ENCODE measurements at places on chromosomes 11 and 22.

DNA sequence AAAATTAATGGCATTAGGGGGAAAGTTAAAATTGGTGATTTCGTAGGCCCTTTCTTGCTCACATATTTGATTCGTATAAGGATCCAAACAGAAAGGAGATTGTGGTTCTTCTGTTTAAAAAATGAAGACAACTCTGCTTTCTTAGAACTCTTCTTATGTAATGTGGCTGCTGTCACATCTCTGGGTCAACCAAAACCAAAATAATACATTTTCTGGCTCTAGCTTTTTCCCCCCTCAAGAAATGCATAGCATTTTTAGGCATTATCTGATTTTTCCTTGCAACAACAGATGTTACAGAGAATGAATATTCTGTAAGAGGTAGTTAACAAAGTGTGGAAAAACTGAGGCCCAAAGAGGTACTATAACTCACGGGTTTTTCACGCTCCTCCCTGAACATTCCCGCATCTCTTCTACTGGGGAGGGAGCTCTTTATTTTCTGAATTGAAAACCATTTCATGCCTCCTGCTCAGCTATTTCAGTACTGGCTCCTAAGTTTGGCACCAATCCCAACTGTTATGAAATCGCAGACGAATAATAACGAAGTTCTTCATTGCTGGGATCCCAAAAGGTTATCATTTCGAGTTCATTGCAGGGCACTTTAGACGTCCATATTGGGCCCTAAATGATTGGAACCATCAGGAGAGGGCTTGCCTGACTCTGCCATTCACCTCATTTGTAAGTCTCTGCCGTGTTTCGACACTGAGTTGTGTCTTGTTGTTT is 17.1 kb downstream of the GRAP2 start:
- DNase-seq: no peak

- DNase-seq: no peak
Observed at GRCh38 chr11:122671400-122671891, 15.9 kb downstream of the UBASH3B start.

DNA sequence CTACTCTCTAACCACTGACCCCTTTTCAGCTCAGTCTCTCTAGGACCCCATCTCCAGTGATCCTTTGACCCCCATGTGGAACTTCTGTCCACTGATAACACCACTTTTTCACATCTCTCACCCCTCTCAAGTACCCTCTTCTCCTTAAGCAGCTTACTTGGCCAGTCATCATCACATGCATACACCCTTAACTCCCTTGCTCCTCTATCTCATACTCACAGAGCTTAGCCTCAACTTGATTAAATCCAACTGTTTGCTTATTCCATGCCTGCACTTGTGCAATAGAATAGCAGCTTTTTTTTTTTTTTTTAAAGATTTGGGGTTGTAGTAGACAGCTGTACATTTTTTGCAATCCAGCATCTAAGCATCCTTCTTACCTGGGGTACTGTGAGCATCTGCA is 22.2 kb downstream of the AQP11 start:
- no peak for DNase-seq

DNA sequence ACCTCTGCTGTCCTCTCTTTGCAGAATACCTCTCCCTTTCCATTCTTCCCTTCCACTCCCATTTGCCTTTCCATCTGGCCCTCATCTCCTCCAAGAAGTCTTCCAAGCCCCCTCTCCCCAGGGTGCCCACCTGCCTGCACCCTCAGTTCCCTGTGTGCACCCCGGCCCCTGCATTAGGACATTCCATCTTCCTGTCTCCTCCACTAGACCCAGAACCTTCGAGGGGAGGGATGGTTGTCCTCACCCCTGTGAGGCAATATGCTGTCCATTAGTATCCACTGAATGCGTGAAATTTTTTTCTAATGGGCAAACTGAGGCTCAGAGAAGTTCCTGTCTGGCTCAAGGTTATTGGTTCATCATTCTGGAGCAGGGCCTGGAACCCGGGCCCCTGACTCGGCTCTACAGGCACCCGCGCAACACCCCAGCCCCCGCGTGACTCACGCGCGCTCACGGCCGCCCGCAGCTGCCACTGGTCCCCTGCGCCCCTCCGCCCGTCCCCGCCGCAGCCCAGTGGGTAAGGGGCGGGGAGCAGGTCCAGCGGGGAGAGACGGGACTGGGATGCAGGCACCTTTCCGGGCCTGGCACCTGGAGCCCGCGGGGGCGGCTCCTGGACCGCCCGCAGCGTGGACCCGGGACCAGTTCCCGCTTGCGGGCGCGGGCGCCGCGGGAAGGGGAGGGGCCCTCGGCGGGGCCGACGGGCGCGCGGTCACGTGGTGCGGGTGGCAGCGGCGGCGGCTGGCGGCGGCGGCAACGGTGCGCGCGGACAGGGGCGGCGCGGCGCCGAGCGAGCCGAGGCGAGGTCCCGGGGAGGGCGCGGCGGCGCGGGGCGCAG is 7.0 kb downstream of the SEPTIN3 start:
- no peak for DNase-seq

- DNase-seq: no peak
Observed at GRCh38 chr11:94734563-94735275, 33.4 kb upstream of the AMOTL1 start.

DNA sequence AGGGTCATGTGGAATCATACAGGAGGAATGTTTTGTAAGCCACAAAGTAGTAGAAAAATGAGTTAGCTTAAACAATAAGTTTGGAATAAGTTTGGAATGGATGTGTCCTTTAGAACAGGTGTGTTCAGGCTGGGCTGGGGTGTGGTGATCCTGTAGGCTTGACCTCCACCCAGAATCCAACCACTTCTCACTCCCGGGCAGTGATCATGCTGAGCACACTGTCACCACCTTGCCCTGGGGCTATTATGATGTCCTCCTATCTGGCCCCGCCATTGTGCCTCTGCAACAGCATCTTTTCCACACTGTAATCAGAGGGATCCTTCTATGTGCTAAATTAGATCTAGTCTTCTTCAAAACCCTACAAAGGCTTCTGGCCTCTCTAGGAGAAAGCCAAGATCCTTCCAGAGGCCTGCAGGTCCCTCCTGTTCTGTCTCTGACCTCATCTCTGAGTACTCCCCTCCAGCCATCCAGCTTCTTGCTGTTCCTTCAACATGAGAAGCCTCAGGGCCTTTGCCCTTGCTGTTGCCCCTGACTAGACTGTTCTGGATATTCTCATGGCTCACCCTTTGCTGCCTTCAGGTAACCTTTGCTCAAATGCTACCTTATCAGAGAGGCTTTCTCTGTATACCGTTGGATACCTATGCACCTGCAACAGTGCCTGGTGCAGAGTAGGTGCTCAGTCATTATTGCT is 18.8 kb upstream of the ACCSL start:
- DNase-seq: no peak

- DNase-seq: no peak
Observed at GRCh38 chr11:14224395-14224794, 134.6 kb downstream of the RRAS2 start.

DNA sequence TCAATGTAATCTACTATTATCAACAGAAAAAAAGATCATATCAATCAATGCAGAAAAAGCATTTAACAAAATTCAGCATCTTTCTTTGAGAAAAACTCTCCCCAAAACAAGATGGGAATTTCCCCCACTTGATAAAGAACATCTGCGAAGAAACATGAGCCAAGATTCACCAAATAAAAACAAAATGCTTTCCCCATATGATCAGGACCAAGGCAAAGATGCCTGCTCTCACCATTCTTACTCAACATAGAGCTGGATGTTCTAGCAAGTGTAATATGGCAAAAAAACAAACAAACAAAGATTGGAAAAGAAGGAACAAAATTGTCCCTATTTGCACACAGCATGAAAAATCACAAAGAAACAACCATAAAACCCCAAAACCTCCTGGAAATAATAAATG is 23.4 kb downstream of the SHANK2 start:
- no peak for DNase-seq

GRCh38 chr22:23697031-23697970 is 6.5 kb downstream of the RGL4 start:
- no peak for DNase-seq

DNA sequence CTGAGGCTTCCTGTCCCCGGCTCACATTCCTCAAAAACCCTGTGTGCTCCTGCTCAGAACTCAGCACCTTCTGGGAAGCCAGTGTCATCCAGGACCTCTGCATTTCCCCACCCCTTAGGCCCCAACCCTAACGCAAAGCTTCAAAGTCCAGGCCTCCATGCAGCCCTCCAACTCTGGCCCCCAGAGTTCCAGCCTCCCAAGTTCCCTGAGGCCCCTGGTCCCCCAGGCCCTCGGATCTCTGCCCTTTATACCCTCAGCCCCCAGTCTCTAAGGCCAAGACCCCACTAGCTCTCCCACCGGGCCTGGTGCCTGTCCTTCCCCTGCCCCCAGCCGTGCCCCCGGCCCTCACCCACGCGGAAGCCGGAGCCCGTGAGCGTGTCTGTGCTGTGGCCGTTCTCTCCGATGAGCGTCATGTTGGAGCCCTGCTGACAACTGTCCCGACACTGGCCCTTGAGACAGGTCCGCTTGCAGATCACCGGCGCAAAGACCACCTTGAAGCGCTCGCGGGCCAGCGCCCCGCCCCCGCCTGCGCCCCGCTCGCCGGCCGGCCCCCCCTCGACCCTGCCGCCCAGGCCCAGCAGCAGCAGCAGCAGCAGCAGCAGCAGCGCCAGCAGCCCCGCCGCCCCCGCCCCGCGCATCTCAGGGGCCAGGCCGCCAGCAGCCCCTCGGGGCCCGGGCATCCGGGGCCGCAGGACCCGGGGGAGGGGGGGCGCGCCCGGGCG is 718 bp downstream of the LTBP3 start:
- no peak for DNase-seq

DNA sequence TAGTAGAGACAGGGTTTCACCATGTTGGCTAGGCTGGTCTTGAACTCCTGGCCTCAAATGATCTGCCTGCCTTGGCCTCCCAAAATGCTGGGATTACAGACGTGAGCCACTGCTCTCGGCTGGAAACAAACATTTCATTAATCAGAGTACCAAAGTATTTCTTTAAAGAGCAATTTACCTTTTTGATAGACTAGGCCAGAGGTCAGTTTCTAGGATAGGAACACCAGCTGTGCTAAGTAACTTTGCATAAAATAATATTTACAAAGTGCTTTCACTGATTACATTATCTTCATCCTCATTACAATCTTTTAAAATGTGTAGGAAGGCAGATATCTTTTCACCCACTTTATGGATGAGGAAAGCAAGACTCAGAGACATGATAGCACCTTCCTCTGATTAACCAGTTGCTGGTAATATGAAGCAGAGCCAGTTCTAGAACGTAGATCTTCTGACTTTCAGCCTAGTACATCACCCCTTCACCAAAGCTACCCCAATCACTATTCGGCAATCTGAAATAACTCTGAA is 355.2 kb downstream of the SOX6 start:
- no peak for DNase-seq

- no peak for DNase-seq
Observed at GRCh38 chr11:62534779-62535545, 11.6 kb downstream of the AHNAK start.

DNA sequence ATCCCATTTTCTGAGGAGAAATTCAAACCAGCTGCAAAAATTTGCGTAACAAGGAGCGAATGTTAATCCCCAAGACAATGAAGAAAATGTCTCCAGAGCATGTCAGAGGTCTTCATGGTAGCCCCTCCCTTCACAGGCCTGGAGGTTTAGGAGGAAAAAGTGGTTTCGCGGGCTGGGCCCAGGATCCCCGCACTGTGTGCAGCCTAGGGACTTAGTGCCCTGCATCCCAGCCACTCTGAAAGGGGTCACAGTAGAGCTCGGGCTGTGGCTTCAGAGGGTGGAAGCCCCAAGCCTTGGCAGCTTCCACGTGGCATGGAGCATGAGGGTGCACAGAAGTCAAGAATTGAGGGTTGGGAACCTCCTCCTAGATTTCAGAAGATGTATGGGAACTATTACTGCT is 87.4 kb downstream of the BRD1 start:
- DNase-seq: no peak

- no peak for DNase-seq
Observed at GRCh38 chr11:96943970-96944369, 554.2 kb downstream of the JRKL start.

- peak; percentile 2 for DNase-seq
Observed at GRCh38 chr11:112881461-112881860, 79.8 kb upstream of the NCAM1 start.

- DNase-seq: no peak
Observed at GRCh38 chr11:10646681-10647355, 46.7 kb downstream of the IRAG1 start.

- no peak for DNase-seq
Observed at GRCh38 chr22:46070803-46071450, 79.4 kb upstream of the PPARA start.

DNA sequence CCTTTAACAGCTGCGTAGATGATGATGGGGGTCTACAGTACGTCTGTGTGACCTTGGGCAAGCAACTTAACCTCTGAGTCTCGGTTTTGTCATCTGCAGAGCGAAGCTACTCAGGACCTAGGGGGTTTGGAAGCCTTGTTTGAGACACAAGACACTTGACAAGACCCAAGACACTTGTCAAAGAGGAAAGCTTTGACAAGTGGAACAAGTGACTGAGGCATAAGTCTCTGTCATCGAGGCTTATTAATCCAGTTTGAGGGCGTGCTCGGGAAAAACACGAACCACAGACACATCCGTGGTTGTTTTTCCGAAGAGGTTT is 732 bp upstream of the PC start:
- DNase-seq: no peak

- no peak for DNase-seq
Observed at GRCh38 chr11:119693253-119693815, 35.7 kb downstream of the NECTIN1 start.

GRCh38 chr22:48545987-48546386 is 1281.7 kb downstream of the BRD1 start:
- DNase-seq: no peak

DNA sequence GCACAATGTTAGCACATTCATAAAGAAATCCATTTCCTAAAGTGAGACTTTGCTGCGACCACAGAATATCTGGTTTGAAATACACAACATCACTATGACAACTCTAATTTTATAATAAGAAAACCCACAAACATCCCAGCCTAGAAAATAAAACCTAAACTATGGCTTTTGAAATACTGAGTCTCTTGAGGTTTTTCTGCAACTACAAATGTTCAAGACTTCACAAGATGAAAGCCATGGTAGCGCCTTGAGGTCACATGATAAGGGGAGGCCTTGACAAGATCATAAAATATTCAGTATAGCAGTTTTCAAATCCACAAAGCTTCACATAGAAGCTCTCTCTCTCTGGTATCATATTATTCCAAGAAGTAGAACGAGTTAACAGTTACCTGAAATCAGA is 126.8 kb downstream of the MPPED2 start:
- no peak for DNase-seq

GRCh38 chr11:117002639-117003299 is 95.5 kb downstream of the SIK3 start:
- no peak for DNase-seq

- DNase-seq: no peak
Observed at GRCh38 chr11:43687120-43687791, 6.7 kb downstream of the HSD17B12 start.

Measured in esophagus squamous epithelium (tissue), 5 donors.